NCI-H1092 (cell line): ENCODE measurements at places on chromosomes 1 and 21.

- DNase-seq = peak; percentile 92
Observed at GRCh38 chr1:46132529-46133180, at the start of gene PIK3R3. Gene PIK3R3 (minus strand): TSS chr1:46132629. CDS start chr1:46131952, 677 bp downstream.

GRCh38 chr1:68633141-68633919, 136.4 kb upstream of the DEPDC1 start:
- DNase-seq = no peak

GRCh38 chr1:203173566-203173965, 2.1 kb downstream of the MYBPH start:
- peak; percentile 44 for DNase-seq

DNA sequence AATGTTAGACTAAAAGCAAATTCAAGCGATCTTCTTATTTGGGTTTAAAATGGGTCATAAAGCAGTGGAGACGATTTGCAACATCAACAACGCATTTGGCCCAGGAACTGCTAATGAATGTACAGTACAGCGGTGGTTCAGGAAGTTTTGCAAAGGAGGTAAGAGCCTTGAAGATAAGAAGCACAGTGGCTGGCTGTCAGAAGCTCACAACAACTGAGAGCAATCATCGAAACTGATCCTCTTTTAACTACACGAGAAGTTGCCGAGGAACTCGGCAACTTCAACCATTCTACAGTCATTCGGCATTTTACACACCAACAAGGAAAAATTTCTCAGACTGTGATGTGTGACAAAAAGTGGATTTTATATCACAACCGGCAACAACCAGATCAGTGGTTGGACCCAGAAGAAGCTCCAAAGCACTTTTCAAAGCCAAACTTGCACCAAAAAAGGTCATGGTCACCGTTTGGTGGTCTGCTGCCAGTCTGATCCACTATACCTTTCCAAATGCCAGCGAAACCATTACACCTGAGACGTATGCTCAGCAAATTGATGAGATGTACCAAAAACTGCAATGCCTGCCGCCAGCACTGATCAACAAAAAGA, 47.9 kb downstream of the ASH1L start:
- no peak for DNase-seq

- no peak for DNase-seq
Observed at GRCh38 chr1:230123280-230124185, 56.5 kb downstream of the GALNT2 start.
